ENCODE measurements at places on chromosomes 16 and 17.

DNA sequence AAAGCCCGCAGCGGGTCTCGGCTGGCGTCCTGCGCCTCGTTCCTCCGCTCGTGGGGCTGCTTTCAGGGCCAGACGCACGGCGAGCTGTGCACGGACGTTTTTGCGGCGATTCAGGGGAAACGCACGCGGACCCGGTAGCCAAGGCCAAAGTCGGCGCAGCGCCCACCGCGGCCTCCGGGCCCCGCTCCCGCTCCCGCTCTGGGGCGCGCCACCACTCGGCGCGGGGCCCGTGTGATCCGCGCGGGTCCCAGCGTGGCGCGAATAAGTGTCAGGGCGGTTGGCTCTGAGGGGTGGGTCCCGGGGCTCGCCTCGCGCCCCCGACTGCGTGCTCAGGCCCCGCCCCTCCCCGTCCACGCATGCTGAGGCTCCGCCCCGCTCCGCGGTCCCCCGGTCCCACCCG, 694 bp upstream of the TBCD start:
- DNase-seq, result no peak

DNA sequence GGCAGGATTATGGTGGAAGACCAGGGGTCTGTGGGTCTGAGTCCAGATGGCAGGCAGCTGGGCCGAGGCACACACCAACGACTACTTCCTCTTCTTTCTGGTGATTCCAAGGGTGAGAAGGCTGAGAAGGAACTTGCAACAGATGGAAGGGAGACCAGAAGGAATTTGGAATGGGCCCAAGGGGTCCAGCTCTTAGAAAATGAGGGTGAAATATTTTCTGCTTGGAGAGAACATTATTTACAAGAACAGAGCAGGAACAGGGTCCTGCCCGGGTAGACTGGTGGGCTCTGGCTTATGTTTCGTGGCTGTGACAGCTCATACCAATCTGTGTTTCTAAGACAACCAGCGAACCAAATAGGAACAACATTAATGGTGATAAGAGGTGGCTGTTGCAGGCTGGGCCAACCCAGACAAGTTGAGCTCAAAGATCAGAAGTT, 36.6 kb downstream of the CCDC42 start:
- DNase-seq, result no peak

- DNase-seq, result no peak
These were observed 11.8 kb downstream of the HID1 start for GRCh38 chr17:74960570-74961342.

- DNase-seq, result no peak
These were observed 111.2 kb downstream of the ANKRD11 start for GRCh38 chr16:89378947-89379771.

DNA sequence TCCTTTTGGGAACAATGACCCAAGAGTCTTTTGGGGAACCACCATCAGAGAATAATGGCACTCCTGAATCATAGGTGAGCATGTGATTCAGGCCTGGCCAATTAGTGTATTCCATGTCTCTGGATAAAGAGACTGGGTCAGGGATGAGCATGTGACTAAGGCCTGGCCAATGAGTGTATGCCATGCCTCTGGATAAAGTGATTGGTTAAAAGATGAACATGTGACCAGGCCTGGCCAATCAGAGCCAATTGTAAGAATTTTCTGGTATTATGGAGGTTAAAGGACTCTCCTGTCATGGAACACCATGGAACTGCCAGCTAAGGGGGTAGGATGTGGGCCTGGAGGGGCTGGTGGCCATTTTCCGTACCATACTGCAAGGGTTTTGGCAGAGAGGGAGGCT, 194.3 kb downstream of the C16orf78 start:
- DNase-seq, result no peak

DNA sequence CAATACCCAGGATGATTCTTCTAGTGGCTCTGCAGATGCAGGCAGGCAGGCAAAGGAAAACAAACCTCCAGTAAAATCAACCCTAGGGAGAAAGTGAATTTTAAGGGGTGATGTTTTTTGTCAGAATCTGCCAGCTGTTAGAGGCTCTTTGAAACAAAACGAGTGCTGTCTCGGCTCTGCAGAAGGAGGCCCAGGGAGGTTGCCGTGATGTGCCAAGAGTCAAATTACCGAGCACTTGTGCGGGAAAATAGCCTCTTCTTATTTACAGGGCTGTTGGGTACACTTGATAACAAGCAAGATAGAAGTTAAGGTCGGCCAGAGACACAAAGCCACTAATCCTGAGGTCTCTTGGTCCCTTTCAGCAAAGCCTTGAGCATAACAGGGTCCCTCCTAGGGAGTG, 68.9 kb upstream of the EEF2KMT start:
- DNase-seq, result no peak

DNA sequence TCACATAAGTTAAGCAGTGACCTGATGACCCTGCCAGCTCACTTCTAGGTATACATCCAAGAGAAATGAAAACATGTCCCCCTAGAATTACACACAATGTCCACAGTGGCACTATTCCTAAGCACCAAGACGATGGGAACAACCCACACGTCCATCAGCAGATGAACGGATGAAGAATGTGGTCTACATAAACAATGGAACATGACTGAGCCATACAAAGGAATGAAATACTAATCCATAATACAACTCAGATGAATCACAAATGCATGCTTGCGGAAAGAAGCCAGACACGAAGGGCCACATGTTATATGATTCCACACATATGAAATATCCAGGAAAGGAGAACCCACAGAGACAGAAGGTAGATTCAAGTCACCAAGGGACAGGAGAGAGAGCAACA, 17.4 kb downstream of the USP22 start:
- no peak for DNase-seq

Data from right hindlimb (tissue), 1 donor.